ENCODE measurements at places on chromosomes 16 and 17.

DNA sequence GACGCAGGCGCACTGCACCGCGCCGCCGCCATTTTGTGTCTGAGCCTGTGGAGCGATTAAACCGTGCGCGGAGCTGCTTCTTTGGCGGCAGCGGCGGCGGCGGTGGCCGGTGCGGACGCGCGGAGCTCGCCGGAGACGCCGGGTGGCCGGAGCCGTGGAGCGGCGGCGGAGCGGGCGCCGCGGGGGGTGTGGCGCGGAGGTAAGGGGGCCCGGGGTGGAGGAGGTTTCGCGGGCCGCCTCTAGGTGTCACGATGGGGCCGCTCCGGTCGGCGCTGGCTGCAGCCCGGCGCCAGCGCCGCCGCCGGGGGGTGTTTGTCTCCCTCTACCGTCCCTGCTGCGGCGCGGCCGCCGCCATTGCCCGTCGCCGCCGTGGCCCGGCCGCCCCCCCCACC, at the start of gene CTCF:
CTCF (plus strand) TSS at position 1 of the 392 bp plus-strand sequence. CDS start 48,307 bp downstream, outside the sequence.
- peak; percentile 89 for DNase-seq

- DNase-seq, result no peak
These were observed 79.1 kb upstream of the SEC14L1 start for GRCh38 chr17:77061669-77062068.

DNA sequence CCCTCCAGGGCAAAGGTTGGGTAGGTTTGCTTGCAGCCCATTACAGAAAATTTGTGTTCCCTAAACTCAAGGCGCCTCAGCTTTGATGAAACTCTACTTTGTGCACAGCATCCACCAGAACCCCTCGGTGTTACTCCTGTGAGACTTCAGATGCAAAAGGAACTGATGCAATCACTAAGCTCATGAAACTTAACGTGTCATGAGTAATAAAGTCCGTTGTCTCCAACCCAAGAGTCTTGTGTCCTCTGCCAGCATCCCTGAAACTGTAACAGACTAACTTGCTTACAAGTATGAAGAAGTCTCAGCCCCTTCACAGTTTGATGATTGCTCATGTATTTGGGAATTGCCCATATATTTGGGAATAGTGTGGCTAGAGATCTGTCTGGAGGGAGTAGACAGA, 74.8 kb upstream of the MARCHF10 start:
- peak; percentile 43 for DNase-seq

- peak; percentile 59 for DNase-seq
These were observed 56.9 kb downstream of the VMP1 start for GRCh38 chr17:59764292-59764741.

- DNase-seq, result peak; percentile 71
These were observed 7.9 kb upstream of the SOST start for GRCh38 chr17:43766413-43767052.

GRCh38 chr17:7220593-7221277, 997 bp downstream of the ACADVL start:
- peak; percentile 74 for DNase-seq

- peak; percentile 95 for DNase-seq
These were observed 239.2 kb downstream of the PRKCA start for GRCh38 chr17:66541461-66542128.

- DNase-seq, result no peak
These were observed 6.2 kb upstream of the TMEM92 start for GRCh38 chr17:50268026-50268425.

GRCh38 chr16:75081179-75081859, 35.3 kb downstream of the LDHD start:
- no peak for DNase-seq

DNA sequence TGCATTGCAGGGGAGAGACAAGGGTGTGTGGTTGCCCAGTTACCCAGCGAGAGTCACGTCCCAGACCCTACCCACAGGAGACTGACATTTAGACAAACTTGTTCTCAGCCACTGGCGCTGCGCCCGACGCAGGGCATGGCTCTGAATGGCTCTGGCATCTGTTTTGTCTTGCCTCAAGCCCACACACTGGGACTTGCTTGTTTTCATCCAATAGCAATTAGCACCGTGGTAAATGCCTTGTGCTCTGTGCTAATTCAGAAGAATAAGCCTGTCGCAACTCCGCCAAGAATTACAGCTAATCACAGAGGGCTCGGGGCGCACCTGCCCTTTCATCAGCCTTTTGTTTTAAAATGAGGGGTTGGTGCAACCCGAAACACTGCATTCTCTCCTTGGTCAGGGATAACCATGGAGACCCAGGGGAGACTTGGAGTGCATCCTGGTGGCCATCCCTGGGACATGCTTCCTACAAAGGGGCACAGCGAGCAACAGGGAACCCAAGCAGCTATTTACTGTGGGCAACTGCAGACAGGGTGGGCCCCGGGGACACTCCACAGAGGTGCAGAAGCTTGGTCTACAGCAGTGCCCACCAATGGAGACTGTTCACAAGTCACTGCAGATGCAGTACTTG, 220.6 kb upstream of the ZFHX3 start:
- DNase-seq, result peak; percentile 13

GRCh38 chr17:33750943-33751701, 458.0 kb upstream of the ASIC2 start:
- peak; percentile 61 for DNase-seq

- DNase-seq, result no peak
These were observed 1.5 kb downstream of the CNP start for GRCh38 chr17:41967921-41968578.

DNA sequence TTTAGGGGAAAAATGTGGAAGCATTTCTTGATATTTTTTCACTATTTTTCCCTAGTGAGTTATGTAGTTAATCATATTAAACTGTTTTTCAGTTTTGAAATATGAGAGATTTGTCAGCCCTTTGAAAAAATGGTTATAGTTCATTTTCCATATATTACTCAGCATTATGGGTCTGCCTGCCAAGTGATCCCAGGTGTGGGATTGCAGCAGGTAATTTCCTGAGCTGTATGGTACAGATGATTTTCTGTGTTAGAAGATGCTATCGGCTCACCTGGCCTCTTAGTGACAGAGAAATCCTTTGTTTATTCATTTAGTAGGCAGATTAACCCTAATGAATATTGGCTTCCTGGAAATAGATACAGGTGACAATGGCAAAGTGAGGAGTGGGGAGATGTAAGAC, 275.1 kb upstream of the TBX2 start:
- no peak for DNase-seq

DNA sequence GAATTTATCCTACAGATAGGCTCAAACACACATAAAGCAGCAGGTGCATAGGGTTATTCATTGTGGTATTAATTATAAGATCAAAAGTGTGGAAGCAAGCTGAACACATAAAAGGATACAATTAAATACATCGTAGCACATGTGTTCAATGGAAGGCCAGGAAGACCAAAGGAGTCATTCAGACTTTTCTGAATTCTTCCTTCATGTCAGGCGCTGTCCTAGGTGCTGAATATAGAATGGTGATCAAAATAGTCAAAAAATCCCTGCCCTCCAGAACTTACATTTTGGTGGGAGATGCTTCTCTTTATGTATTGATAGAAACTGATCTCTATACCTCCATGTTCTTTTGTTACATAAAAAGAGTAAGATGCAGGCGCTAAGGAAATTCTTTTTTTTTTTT, 439.0 kb upstream of the ASIC2 start:
- DNase-seq, result peak; percentile 1

DNA sequence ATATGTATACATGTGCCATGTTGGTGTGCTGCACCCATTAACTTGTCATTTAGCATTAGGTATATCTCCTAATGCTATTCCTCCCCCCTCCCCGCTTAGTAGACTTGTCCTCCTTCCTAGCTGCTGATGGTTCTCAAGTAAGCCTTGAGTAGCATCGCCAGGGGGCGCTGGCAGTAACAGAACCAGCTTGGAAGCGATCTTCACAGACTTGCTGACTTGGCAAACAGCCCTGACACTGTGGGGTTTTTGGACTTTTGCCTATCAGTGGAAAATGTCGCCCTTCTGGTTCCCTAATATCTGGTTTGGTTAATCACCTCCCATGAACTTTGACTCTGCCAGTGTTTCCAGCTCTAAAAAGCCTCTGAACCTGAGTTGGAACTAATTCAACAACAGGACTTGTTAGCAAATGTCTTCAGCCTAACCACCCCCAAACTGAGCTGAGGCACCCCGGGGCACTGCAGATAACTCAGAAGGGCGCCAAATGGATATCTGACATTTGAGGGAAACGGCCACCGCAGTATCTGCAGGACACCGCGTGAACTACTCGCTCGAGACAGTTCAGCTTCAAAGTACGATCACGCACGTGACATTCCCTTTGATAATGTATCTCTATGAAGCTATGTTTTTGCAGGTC, 15.4 kb upstream of the SPATA32 start:
- DNase-seq, result peak; percentile 96

- DNase-seq, result no peak
These were observed 3.7 kb upstream of the CACNA1G start for GRCh38 chr17:50556803-50557202.

DNA sequence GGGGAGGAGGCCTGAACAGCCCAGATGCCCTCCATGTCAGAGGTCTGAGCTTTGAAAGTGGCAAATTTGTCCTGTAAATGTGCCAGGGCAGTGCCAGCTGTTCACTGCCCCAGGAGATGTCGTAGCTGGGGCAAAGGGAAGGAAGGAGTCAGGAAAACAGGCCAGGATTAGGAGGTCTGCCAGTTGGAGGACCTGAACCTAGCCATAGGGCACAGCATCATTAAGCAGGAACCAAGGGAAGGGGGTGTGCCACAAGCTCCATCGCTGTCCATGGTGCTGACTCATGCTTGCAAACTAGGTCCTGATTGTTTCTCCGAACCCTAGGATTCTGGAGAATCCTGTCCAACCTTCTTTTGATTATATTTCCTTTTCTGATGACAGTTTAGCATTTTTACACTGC, 124.2 kb downstream of the TMEM132E start:
- DNase-seq, result peak; percentile 42

DNA sequence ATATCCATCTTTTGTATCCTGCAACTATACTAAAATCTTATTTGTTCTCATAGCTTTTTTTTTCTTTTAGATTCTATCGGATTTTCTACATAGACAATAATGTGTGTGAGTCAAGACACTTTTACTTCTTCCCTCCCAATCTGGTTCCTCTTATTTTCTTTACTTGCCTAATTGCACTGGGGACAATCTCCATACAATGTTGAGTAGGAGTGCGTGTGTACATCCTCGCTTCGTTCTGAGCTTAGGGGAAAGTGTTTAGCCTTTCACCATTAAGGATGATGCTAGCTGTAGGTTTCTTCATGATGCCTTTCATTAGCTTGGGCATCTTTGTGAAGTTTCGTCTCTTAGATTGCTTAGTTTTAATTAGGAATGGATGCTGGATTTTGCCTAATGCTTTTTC, 2.9 kb downstream of the SPATA32 start:
- no peak for DNase-seq

- DNase-seq, result no peak
These were observed 817.5 kb downstream of the CDH11 start for GRCh38 chr16:64304396-64304795.

DNA sequence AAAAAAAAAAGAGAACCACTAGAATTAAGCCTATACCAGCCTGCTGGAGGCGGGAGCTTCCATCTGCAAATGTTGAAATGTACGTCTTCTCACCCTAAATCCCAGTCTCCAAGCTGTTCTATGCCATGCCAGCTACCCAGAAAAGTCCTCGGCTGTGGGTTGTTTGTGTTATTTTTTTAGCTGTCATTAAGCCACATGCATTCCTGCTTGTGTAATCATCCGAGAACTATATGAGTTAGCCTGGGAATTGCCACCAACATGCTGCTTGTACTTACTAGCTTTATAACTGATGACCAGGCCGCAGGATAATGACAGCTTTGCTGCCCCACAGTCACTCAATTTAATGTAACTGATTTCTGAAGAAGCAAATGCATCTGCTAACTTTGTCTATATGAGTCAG, 313.9 kb upstream of the SALL1 start:
- DNase-seq, result peak; percentile 43

- no peak for DNase-seq
These were observed 185.1 kb downstream of the RPTOR start for GRCh38 chr17:80729761-80730160.

DNA sequence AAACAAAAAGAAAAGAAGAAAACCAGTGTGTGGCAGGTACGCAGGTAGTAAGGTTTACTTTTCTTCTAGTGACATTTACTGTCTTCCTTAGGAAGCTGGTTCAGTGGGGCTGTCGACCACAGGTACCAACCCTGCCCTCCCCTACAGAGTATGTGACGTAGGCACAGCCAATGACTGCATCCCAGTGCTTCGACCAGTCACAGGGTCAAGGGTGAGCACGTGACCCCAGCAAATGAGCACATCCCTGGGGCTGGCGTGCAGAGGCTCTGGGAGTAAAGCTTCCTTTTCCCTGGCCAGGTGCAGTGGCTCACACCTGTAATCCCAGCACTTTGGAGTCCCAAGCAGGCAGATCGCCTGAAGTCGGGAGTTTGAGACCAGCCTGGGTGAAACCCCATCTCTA, 38.9 kb upstream of the PLCG2 start:
- no peak for DNase-seq

DNA sequence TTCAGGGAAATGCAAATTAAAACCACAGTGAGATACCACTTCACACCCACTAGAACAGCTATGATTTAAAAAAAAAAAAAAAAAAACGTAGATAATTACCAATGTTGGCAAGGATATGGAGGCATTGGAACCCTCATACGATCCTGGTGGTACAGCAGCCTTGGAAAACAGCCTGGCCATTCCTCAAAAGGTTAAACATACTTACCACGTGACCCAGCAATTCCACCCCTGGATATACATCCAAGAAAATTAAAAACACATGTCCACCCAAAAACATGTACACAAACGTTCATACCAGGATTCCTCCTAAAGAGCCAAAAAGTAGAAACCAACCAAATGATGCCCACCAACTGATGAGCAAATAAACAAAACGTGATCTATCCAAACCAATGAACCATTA, 68.1 kb downstream of the GAS7 start:
- DNase-seq, result no peak

DNA sequence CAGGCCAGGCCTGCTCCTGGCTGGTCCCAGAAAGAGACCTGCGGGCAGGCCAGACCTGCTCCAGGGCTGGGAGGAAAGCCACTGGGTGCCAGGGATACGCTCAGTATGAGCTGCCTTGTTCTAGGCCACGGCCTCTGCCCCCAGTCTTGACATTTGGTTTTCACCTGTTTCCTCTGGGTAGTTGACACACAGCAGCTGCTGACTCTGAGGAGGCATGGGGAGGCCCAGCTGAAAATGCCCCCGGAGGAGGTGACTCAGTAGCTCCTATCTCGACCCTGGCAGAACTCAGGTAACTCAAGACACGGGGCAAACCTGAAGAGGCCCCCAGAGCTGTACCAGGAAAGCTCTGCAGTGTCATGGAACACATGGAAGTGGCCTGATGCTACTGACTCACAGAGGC, 13.9 kb upstream of the ADGRG1 start:
- DNase-seq, result no peak
